ENCODE measurements at places on chromosomes 16 and 17. TPM values are rescaled to one million over a fixed set of nuclear protein-coding genes. Genes with fewer than 3 reads are reported as not detected.

FOXN1 gene
- total RNA-seq, result not detected

DNAAF1 gene
- total RNA-seq, result not detected

BCAR1 gene
- 142 TPM for total RNA-seq

ATP2A1 gene
- total RNA-seq, result 380 TPM

GAS2L2 gene
- total RNA-seq, result 0.15 TPM

LGALS9B gene
- not detected for total RNA-seq

RNF157 gene
- 89.8 TPM for total RNA-seq

PLXDC1 gene
- total RNA-seq, result 3.0 TPM

All from gastrocnemius medialis (tissue), 4 donors.